ENCODE measurements at places on chromosomes 4 and X.

GRCh38 chrX:115030625-115031024 is 13.2 kb upstream of the IL13RA2 start:
- no peak for DNase-seq

DNA sequence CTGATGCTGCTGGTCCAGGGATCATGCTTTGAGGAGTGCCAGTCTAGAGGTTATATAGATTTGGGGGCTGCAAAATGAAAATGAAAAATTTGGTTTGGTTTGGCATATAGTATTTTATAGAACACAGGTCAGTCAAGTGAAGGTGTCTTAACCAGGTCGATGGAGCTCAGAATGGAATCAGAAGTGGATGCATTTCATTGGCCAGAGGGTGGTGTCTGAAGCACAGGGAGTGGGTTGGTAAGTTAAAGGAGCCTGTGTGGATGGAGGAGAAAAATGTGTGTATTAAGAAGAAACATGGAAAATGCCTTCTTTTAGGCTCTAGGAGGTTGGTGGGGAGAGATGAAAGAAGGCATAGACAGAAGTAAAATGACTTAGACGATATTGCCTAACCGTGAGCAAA is 8.6 kb downstream of the GALNT7 start:
- no peak for DNase-seq

- no peak for DNase-seq
Measured at GRCh38 chr4:33825685-33826084, 2418.6 kb downstream of the ARAP2 start.

DNA sequence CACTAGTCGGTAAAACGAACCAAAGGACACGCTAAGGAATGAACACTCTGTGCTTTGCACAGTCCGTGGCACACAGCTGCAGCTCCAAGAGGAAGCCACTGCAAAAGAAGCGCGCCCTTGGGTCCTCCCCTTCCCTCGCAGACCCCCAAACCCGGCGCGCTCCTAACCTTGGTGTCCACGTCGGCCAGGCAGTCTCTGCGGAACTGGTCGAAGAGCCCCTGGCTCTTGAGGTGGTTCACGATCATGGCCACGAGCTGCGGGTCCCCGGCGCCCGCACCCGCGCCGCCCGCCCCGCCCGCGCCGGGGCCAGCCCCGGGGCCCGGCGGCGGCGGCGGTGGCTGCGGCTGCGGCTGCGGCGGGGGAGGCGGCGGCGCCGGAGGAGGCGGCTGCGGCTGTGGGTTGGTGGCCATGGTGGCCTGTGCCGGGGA is 333 bp downstream of the BOD1L1 start:
- DNase-seq, result no peak

GRCh38 chrX:24491741-24492140 is 26.7 kb downstream of the PDK3 start:
- no peak for DNase-seq

DNA sequence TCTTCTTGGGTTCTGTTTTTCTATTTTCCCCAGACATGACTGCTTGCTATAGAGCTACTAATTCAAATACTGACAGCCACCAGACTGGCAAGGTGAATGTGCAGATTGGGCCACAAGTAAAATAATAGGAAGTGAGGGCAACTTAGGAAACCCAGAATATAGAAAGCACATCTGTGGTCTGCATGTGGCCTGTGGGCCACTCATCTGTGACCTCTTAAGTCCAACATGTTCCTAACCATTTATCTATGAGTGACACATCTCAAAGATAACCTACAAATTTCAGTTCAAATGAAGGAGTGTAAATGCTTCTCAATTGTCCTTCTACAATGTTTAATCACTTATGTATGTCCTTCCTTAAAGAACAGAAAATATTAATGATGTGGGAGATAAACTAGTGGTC is 128.9 kb downstream of the REELD1 start:
- no peak for DNase-seq

Measured in C1 segment of cervical spinal cord (tissue), 14 donors.